ENCODE measurements at places on chromosomes 4 and X.

- no peak for DNase-seq
These were observed 319.1 kb downstream of the GPAT3 start for GRCh38 chr4:83855044-83855443.

- DNase-seq, result no peak
These were observed 9.0 kb downstream of the ZNF827 start for GRCh38 chr4:145929415-145930178.

DNA sequence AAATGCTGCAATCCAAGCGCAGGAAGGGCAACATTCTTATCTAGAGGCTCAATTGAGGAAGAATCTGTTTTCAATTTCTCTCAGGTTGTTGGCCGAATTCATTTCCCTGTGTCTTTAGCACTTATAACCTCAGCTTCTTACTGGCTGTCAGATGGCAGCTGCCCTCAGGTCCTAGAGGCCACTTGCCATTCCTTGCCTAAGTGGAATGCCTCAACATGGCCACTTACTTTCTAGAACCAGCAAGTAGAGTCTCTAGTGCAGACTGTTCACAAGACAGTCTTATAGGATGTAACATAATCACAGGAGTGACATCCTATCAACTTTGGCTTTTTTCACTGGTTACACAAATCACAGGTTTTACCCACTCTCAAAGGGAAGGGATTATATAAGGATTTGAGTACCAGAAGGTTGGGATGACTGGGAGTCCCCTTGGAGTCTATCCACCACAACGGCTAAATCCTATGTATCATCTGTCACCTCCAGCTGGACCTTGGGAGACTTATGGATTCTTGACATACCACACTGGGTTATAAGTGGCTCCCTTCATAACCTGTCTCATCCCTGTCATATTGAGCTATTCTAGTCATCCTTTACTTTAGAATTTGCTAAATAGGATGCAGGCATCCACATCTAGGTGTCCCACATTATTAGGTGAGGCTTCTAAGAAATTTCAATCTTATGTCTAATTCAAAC, 297.9 kb upstream of the CTSO start:
- no peak for DNase-seq

DNA sequence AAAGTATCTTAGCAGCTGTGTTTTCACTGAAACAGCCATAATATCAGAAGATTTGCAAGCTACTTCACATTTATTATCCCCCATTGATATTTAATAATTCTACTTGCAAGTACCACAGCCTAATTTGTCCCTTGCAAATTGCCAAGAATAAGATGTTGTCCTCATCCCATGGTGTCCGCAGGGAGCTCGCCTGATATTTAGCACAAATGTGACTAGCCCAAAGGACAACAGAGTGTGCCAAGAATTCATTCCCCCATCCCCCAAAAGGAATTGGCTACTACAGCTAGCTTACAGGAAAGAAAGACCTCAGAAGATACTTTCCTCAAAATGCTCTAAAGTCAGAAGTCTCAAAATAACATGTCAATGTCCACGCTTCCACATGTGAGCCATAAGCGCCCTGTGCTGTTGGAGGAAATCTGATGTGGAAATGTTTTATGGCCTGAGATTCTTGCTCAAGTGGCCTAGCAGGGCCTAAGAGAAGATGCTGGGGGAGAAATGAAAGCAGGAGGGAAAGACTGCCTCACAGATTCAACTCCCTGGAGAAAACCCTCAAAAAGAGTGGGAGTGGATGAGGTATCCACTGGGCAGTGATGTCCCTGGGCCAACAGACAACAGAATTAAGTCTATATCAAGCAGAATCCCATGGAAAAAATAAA, 111.4 kb downstream of the SH3KBP1 start:
- DNase-seq, result no peak

- DNase-seq, result no peak
These were observed 23.3 kb downstream of the SPIN4 start for GRCh38 chrX:63327788-63328187.

GRCh38 chrX:68048774-68049173, 384.5 kb downstream of the OPHN1 start:
- no peak for DNase-seq

GRCh38 chrX:37922928-37923327, 75.6 kb upstream of the DYNLT3 start:
- no peak for DNase-seq

- DNase-seq, result no peak
These were observed 20.1 kb upstream of the CXCR3 start for GRCh38 chrX:71638409-71638808.

DNA sequence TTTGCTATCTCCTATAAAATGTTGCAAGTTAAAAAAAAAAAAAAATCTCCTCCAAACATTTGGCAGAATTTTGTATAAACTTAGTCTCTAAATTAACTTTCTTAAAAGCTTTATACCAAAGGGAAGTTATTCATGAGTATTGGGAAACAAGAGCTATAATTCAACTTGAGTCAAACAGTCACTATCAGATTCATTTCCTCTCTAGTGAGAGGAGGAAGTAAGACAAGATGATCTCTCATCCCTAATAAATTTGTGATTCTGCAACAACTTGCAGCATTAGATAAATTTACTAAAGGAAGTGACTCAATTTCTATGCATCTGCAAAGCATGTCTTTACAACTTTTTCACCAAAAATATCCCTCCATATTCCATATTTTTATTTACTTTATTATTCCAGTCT, 135.4 kb upstream of the GNPDA2 start:
- no peak for DNase-seq

- DNase-seq, result no peak
These were observed 562 bp downstream of the AKAP17A start for GRCh38 chrX:1591863-1592469.

DNA sequence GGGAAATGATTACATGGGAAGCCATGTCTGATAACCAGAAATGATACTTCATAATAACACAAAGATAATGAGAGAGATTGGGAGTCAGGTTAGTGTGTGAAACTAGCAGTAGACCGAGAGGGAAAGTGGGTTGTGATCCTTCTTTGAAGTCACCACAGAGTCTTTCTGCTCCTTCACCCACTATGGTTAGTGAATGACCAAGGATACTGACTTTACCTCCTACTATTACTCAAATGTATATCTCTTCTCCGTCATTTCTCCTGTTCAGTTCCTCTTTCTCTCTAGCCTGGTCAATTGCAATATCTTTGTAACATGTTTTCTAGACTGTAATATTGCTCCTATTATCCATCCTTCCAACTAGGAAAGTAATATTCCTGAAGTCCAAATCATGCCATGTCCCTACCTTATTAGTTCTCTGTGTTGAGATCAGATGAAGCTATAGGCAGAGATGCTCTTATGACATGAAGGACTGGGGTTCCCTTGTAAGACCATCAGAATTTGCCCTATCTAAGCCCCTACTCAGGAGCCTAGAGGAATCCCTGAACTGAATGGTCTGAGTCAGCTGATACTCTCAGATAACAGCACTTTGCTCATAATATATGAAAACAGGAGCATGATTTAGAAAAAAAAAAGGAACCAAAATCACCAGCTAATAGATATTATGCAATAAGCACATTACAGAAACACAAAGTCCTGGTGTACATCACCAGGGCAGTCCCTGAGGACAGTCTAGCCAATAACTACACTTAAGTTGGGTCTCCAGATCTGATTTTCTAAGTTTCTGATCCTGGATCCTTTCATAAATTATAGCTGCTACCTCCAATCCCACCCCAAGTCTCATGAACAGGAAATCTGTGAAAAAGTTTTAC, 81.2 kb downstream of the SHROOM3 start:
- DNase-seq, result no peak

All from CD4-positive, alpha-beta T cell treated with Interleukin-1 beta for 1 hour (primary cell).